ENCODE measurements at places on chromosomes 2 and 18.

DNA sequence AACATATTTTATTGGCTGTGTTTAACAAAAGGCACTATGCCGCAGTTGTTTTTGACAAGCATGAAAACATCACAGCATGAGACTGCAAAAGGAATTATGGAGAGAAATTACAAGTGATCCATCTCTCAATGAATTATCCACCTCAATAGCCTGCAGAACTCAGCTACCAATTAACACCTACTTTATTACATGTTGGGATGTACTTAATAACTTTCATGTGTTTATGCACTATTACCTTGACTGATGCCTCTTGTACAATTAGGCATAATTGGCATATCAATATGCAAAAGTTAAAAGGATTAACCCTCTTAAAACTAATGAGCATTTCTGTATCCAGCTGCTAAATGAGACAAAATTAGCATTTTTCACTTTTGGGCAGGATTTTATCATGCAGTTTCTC lies 27.8 kb downstream of the ARHGAP15 start:
- no peak for DNase-seq

DNA sequence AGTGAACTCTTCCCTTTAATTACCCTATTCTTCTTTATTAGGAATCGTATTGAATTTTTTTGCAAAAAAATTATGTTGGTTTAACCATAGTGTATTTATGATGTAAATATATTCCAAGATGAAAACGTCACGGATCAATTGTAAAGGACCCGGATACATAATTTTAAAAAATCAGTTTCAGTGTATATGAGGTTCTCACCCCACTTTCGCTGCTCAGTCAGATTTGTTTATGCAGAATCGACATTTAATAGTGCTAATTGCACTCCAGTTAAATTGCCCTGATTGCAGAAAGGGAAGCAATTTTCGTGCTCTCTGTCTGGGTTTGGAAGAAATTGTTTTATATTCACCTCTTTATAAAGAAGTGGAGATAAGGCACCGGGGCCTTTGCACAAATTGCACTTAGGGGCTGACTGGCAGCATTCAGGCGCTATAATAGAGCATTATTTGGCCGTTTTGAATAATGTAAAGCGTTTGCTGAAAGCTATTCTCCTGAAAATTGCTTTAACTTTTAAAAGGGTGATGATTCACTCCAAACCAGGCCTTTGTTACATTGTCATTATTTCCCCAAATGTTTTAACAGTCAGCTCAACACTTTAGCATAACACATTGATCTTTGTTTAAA lies 3.0 kb upstream of the SP9 start:
- no peak for DNase-seq

- DNase-seq: no peak
Measured at GRCh38 chr2:50746526-50746925, 285.4 kb downstream of the NRXN1 start.

DNA sequence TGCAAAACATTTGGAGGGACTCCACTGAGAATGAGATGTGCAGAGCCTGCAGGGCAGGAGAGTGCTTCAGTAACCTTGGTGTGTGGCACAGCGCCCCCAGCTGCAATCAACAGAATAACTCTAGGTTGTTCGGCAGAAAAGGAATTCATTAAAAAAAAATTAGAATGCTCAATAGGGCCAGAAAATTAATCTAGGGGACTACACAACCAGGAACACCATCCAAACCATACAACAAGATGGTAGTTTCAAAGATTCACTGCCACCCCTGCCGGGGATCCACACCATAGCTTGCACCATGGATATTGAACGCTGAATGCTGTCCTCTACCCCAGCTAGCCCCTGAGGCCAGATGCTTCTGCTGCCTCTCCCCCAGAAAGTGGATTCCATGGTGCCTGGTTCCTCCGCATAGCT lies 50.1 kb downstream of the THUMPD2 start:
- peak; percentile 28 for DNase-seq

- DNase-seq: no peak
Measured at GRCh38 chr2:159177957-159178356, 108.5 kb downstream of the WDSUB1 start.

DNA sequence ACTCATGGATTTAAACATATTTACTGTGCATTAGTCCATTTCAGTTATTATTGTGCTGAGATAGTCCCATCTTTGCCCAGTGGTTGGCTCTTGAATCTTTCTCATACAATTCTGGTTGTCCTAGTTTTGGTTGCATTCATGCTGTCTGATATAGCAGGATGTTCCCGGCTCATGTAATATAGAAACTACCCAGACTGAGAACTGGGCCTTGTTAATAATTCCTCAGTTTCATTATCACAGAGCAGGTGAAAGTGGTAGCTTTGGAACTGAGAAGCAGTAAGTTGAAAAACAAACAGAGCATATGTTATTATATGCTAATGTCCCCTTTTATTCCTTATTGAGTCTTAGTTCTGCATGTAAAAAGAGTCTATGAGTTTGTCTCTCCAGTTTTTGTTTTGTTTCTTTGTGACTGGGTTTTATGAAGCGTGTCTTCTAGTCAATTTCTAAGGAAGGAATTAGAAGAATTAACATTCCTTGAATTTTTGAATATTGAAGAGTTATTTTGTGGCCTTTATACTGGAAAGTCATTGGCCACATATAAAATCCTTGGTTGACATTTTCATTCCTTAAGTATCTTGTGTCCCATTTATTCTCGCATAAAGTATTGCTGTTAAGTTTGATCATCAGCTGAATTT lies 43.3 kb downstream of the EIF5B start:
- DNase-seq: no peak

DNA sequence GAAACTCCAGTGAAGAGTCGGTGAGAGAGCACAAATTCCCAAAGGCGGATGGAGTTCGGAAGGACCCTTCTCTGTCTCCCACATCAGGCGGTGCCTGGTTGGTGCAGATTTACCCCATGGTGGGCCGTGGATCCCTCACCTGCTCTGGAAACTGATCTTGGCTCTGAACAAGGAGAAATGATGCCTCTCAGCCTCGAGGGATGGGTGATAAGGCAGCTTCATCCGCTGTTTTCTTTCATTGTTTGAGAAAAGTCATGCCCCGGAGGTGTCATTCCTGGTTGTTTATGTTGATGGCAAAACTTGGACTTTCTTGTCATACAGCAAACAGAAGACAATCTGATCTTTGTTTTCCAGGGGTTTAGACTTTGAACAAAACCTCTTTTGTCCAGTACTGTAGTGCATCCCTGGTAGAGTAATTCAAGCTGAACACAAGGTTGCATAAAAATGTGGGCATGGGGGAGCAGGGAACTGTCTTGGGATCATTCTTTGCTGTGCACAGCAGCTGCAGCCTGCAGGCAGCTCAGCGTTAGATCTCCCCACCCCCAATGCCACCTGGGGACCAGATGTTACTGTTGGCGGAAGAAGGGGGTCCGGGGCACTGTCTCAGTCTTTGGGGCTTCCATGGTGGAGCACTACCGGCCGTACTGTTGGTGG lies 81.3 kb downstream of the NFATC1 start:
- no peak for DNase-seq

DNA sequence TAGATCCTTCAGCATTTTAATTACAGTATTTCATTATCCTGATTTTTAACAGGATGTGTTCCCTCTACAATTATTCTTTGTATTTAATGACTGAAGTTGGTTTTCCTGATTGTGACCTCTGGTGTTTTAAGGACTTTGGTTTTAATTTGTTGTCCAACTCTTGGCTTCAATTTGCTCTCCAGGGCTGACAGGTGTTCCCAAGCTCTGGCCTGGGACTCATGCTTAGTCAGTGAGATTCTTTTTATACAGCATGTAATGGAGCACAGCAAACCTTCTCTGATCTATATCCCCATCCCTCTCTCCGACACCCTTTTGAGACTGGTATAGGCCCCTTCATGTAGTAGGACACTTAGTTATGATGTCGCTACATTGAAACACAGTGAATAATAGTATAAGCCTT lies 896.3 kb downstream of the TSN start:
- no peak for DNase-seq

DNA sequence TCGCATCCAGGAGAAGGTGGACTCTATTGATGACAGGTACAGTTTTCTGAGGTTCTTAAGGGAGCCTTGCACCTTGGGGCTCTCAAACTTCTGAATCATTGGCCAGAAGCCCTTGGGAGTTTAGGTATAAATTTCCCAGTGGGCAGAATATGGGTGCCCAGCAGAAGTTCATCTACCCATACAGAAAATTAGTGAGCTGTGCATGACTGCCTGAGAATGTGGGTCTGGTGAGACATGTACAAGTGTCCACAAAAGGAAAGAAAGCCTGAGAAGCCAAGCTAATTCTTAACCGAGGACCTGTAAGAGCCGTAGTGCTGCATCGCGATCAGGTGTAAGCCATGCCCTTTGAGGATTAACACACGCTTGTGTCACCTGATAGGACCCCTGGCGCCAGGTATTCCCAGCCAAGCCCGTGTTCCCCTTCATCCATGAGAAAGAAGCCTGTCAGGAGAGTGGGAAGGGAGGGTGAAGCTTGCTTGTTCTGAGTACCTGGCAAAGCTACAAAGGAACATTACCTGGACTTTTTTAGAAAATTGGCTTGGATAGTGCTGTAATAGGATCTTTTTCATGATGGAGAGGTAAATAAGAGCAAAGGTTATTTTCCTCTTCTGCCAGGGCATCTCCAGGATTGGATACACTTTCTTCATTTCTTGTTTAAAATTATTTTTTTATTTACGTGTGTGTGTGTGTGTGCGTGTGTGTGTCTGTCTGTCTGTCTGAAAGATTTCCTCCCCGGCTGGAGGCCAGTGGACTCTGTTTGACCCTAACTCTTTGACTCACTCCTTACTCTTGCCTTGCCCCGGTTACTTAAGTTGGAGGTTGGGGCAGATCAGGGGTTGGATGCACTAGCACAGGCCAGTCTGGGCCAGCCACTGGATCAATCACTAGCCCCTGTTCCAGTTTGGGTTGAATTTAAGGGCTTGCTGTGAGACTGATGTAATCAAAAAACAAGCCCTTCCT lies 90.4 kb upstream of the EML6 start:
- DNase-seq: no peak

DNA sequence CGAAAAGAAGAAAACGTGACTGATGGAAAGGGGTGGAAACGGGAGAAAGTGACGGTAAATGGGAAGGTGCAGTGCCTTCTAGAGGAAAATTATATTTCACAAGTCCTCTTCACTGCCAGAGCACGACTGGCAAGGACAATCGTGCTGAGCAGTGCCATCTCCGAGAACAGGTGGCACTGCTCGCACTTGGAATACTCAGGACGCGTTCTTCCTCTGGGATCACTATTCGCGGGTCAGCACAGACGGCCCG lies 364 bp downstream of the STAT1 start:
- DNase-seq: no peak

DNA sequence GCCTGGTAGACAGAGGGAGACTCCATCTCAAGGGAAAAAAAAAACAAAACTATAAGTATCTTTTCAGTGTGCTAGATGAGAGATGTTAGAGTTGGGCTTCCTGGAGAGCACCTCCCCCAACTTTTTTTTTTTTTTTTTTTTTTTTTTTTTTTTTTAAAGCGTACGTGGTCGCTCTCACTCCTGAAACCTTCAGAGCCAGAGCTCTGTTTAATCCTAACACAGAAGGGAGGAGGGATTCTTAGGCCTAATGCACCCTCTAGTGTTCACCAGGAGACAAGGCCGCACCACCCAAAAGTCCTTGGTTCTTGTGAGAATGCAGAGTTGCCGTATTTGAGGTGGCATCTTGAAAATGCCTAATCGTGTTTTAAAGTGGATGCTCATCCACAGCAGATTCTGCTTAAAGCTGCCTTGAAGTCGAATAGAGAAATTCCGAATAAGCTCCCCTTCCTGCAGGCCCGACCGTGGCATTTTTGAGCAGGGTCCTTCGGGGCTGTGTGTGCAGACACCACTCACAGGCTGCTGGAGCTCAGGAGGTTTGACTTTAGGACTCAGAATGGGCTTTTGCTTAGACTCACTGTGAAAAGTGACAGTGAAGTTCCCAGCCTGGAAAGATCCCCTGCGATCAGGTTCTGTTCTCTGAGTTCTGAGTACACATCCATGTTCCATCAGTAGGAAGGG lies 252.6 kb downstream of the AGAP1 start:
- peak; percentile 25 for DNase-seq

DNA sequence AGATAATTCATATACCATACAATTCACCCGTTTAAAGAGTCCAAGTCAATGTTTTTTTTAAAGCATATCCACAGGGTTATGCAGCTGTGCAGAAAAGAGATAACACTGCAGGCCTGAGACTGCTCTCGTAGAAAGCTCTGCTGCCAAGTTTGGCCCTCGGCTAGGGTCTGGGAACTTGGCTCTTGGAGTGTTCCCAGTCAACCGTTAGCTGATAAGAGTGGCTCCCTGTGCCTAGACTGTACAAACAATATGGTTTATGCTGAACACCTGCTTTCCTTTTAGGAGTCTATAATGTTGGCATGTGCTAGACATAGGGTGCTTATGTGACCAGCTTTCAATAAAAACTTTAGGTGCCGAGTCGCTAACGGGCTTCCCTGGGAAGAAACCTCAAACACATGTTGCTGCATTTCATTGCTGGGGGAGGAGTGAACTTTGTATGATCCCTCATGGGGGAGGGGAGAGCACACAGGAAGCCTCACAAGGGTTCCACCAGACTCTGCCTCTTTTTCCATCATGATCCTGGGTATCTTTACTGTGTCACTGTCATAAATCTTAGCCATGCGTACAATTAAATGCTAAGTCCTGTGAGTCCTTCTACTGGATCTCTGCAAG lies 34.7 kb downstream of the RFX8 start:
- no peak for DNase-seq

Measured in stimulated activated CD4-positive, alpha-beta T cell treated with anti-CD3 and anti-CD28 coated beads, Interleukin-4, amount 100 ng/mL, for 48 hours (primary cell).